ENCODE measurements at places on chromosomes 1 and 21.

DNA sequence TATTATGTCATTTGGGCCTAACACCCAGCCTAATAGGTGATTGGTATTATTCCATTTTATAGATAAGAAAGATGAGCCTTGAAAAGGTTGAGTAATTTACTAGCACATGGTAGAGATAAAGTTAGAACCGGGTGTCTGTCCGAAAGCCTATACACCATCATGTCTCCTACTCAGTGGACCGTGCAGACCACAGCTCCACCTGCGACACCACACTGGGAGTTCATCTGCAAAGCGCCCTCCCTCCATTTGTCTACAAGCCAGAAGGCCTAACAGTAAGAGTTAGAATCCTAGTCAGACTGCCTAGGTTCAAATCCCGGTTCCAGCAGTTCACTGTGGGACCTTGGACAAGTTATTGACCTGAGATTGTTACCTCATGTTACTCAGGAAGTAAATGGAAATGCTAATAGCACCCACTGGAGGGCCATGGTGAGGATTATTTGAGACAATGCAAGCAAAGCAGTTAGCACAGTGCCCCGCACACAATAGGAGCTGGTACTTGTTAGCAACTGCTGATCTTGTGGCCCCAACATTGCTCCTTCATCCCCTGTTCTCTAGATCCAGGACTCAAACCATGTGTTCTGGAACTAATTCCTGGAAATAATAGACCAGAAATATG, 20.5 kb downstream of the ARMH1 start:
- DNase-seq: no peak

GRCh38 chr1:181406989-181407388, 76.3 kb upstream of the CACNA1E start:
- no peak for DNase-seq

- DNase-seq: no peak
Observed at GRCh38 chr1:186762653-186763052, 66.1 kb upstream of the PLA2G4A start.

GRCh38 chr1:36761113-36761512, 273.2 kb downstream of the GRIK3 start:
- DNase-seq: no peak

DNA sequence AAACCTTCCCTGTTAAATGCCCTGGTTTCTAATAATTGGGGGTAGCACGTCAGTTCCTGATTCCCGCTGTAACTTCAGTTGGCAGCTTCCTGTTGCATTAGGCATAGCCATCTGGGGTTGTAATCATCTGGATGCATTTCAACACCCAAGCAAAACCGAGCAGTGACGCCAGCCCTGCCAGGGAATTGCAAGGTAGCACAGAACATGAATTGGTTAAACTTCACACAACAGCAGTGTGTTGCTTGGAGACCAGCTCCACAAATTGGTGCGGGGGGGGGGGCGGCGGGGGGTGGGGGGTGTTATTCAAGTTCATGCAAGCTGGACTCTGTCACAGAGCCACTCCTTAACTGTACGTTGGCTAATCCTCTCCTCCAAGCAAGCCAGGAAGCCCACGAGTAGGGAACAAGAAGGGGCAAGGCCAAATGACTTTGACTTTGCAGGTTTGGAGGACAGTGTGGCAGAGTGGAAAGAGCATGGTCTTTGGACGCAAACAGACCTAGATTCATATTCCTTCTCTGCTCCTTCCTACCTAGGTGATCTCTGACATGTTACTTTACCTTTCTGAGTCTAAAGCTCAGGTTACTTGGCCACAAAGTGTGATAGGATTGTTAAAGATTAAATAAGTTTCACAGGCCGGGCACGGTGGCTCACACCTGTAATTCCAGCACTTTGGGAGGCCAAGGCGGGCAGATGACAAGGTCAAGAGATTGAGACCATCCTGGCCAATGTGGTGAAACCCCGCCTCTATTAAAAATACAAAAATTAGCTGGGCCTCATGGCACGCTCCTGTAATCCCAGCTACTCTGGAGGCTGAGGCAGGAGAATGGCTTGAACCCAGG, 4.7 kb downstream of the LAX1 start:
- peak; percentile 98 for DNase-seq

DNA sequence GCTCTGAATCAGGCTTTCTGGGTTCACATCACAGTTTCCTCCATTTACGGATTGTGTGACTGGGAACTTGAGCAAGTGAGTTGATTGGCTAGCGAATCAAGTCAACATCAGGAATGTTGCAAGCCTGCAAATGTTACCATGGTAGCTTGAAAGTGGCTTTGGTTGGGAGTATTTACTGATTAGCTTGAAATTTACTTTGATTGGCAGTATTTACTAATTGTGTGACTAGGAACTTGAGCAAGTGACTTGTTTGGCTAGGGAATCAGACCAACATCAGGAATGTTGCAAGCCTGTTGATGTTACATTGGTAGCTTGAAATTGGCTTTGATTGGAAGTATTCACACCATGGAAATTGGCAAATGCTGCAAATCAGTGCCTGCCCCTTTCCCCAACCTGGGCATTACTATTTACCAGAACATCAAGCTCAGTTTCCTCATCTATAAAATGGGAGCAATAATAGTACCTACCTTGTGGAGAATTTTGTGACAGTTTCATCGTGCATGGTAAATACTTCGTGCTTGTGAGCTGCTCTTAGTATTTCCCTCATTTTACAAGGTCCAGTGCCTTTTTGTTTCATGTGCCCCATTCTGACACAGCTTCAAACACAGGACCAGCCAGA, 23.1 kb upstream of the B3GALNT2 start:
- no peak for DNase-seq

GRCh38 chr1:179921981-179922872, 32.4 kb upstream of the CEP350 start:
- no peak for DNase-seq

- DNase-seq: no peak
Observed at GRCh38 chr1:18957532-18958300, 1.2 kb upstream of the IFFO2 start.

GRCh38 chr1:195158091-195158490, 1450.1 kb downstream of the KCNT2 start:
- DNase-seq: no peak

GRCh38 chr21:27057997-27058396, 91.1 kb upstream of the ADAMTS5 start:
- peak; percentile 84 for DNase-seq

DNA sequence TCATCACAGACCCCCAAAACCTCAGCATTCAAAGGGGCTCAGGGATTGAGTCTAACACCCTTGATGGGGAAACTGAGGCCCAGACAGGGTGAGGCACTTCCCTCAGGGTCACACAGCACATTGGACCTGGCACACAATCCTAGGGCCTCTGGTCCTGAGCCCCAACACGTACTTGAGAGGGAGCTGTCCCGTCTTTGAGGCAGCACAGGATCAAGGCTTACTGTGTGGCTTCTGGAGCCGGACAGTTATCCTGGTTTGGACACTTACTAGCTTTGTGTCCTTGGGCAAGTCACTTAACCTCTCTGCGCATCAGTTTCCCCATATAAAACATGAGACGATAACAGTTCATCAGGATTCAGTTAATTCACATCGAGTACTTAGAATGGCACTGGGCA, 26.5 kb downstream of the RUNX3 start:
- no peak for DNase-seq

DNA sequence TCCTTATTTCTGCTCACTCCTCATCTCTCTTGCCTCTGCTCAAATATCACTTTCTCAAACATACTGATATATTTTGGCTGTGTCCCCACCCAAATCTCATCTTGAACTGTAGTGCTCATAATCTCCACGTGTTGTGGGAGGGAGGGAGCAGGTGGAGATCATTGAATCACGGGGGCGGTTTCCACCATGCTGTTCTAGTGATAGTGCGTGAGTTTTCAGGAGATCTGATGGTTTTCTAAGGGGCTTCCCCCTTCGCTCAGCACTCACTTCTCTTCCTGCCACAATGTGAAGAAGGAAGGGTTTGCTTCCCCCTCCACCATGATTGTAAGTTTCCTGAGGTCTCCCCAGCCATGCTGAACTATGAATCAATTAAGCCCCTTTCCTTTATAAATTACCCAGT, 26.6 kb downstream of the ZBTB8OS start:
- DNase-seq: no peak

GRCh38 chr21:18518054-18518481, 114.5 kb upstream of the TMPRSS15 start:
- no peak for DNase-seq

DNA sequence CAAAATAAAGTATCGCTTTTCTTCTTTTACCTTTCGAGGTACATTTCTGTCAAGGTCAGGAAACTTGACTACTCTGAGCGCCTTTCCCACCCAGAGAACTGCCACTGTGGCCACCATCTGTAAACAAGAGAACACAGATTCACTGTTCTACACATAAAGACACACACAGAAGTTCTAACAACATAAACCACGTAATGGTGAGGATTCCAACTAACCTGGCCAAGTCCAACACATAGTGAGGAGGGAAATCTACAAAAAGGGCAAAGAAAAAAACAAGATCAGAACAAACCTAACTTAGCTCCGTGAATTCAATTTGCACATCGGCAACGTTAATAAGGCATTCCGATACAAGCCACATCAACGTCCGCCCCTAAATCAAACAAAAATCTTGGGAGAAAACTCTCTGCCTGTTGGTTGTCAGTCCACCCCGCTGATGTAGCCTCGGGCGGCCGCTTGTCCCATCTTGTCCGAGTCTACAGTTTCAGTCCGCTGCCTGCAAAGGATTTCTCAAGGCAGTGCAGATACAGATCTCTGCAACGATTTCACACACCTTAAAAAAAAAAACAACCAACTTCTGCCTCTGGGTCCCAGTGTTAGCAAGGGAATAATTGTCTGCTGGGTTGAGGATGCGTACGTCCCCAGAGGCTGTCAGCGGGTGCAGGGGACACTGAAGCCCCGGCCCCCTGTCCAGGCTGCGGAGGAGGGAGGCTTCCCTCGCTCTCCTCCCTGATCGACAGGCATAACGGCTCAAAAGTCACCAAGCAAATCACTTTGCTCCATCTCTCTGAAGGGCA, 1.0 kb downstream of the SLC35D1 start:
- DNase-seq: peak; percentile 73

GRCh38 chr1:198850196-198850595, 211.4 kb downstream of the PTPRC start:
- DNase-seq: peak; percentile 89

DNA sequence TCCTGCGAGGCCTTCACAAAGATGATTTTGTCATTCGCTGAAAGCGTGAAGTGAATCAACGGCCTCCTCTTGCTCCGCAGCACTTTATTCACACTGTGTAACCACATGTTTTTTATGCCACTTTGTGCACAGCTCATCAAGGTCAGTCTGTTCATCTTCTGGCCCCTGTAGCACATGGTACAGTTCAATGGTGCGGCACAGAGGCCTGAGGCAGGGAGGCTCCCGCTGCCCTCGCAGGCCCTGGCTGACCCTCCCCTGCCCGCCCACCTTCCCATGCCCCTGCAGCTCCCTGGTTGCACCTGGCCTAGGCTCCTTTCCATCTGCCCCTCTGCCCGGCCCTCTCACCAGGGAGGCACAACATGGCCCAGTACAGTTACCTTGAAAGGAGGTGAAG, 87.5 kb downstream of the CD247 start:
- no peak for DNase-seq

DNA sequence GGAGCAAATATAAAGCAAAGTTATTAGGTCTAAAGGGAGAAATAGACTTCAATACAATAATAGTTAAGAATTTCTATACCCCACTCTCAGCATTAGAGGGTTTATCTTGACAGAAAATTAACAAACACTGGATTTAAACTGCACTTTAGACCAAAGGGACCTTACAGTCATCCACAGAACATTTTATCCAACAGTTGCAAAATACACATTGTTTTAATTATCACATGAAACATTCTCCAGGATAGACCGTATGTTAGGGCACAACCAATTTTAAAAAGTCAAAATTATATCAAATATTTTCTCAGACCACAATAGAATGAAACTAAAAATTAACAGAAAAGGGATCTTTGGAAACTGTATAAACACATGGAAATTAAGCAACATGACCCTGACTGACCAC, 384.5 kb upstream of the C1orf87 start:
- no peak for DNase-seq

DNA sequence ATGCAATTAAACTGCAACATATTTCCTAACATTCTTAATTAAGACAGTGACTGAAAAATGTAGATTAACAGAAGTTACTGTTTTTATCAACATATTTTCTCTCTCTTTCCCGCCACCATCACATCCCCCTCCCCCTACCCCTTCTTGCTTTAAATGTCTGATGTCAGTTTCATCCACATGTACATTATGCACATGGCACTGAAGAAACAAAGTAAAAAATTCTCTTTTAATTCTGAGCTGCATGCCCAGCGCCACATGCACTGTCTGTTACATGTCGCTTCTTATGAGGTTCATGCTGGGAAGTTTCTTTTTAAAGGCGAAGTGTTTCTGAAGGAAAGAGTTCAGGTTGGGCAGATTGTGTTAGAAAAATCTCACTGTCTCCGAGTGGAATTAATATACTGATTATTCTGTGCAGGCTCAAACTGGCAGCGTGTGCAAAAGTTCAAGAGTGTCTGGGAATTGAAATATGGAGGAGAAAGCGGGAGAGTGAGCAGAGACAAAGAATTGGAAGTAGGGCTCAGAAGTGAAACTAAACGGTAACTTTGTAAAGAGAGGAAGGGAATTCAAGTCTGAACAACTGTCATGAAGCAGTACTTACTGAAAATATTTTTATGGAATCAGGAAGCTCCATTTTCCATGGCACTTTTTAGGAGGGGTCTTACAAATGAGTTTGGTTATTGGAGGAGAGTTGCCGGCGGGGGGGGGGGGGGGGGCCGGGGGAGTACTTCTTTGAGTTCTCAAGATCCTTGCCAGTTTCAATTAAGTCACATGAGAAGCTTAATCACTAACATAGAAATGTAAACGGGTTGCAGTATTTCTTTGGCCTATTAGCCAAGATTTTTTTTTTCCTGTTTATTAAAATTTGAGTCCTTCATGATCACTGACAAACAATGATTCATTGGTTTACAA, 217.6 kb downstream of the SDCCAG8 start:
- DNase-seq: peak; percentile 12

GRCh38 chr1:3460672-3461131, 6.2 kb downstream of the ARHGEF16 start:
- no peak for DNase-seq

DNA sequence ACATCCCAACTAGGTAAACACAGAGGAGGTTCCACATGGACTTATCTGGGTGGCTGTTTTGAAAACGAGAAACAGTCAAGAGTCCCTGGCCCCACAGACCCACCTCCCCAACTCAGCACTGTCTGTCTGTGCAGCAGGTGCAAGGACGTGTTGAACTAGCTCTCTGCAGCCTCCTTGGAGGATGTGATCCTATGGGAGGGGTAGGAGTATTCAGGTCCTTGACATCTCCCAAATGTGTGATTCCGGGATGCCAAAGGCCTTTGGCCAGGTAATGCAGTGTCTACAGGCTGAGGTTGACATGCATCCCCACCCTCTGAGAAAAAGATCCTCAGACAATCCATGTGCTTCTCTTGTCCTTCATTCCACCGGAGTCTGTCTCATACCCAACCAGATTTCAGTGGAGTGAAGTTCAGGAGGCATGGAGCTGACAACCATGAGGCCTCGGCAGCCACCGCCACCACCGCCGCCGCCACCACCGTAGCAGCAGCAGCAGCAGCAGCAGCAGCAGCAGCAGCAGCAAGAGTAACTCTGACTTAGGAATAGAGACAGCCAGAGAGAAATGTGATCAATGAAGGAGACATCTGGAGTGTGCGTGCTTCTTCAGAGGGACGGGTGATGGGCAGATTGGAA, 151.6 kb upstream of the CAMK1G start:
- DNase-seq: peak; percentile 70

Data from foreskin keratinocyte (primary cell).